ENCODE measurements at places on chromosomes 4 and X.
A peak's percentile ranks its signal among the peaks of the same experiment; 100 is the strongest.

- no peak for DNase-seq
These were observed 99.1 kb upstream of the EDNRA start for GRCh38 chr4:147381749-147382148.

- no peak for DNase-seq
These were observed 23.4 kb downstream of the SUV39H1 start for GRCh38 chrX:48719958-48720357.

- DNase-seq, result no peak
These were observed 19.3 kb downstream of the EPHA5 start for GRCh38 chr4:65651031-65651430.

- DNase-seq, result peak; percentile 71
These were observed 26.5 kb upstream of the XIAP start for GRCh38 chrX:123833387-123833786.

- no peak for DNase-seq
These were observed 31.0 kb upstream of the SOD3 start for GRCh38 chr4:24764345-24764744.

- DNase-seq, result no peak
These were observed 9.3 kb downstream of the NOX1 start for GRCh38 chrX:100864657-100865391.

- DNase-seq, result no peak
These were observed 534.2 kb downstream of the RAB28 start for GRCh38 chr4:12949719-12950490.

DNA sequence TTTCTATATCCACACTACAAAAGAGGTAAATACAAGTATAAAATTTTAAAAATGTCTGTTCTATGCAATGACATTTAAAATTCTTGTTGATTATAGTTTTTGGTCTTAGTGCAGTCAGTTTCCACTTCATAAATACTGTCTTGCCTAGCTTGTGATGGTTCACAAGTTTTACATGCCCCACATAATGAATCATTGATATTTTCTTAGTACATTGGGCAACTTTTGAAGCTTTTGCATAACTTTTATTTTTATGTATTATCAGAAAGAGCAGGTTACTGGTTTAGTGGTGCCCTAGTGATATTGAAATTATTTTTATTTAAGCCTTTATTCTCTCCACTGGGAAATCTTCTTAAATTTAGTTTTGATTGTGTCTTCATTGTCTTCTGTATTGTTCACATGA, 388.0 kb downstream of the CCSER1 start:
- DNase-seq, result no peak

DNA sequence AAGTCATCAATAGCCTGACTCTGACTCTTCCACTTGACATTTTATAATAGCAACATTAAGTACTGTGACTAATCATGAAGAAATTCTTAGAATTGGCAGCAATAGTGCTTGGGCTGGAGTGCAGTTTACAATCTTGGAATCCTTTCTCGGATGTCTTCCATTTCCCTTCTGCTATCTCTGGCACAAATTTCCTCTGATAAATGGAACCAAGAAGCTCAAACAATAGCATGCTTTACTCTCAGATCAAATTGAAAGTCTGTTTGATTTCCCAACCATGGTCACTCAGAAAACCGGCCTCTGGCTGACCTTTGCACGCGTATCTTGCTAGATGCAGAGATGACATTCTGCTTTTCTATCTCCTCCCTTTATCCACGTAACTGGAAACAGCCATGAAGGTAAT, 99.0 kb upstream of the SPANXC start:
- DNase-seq, result no peak

DNA sequence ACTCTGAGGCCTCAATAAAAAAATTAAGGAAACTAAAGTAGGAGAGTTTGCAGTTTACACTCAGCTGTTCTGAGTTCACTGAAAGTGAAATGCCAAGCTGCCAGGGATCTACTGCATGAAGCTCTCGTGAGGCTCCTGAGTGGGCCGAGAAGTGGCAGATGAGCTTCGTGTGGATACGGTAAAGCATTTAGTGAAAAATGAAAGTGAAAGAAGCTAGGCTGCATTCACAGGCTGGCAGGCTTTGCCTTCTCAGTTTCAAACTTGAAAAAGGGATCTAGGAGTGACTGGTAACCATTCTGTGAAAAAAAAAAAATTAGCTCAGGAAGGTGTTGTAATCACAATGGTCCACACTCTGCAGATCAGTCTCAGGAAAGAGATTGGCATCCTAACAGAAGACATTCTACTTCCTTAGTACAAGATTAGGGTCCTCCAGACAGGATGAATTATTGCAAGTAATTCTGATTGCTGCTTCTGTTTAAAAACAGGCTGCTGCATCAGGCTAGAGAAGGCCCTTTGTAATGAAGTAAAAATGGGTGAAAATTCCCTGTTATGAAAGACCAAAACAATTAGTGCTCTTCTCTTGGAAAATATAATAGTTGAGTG, 679.9 kb downstream of the RPA4 start:
- DNase-seq, result peak; percentile 57

DNA sequence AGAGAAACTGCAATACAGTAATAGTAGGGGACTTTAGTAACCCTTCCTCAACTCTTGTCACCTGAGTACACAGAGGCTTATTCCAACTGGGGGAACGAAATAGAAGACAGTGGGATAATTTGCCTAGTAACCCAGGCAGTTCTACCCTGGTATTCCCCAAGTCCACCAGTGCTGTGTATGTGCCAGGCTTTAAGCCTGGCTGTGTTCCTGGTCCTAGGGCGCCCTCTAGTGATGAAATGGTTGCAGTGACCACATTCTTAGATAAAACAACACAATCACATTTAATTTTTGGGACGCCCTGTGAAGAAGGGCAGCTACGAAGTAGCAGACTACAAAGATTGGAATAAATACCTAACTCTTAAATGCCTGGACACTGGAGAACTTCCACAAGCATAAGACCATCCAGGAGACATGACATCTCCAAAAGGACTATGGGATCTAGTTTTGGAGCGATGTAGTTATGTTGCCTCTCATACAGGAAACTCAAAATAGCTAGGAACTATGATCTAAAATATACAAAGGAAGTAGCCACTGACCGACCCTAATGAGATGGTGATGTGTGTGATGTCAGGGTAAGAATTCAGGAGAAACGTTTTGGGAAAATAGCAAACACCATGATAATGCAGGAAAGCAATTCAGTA, 288.5 kb upstream of the ZCCHC13 start:
- DNase-seq, result peak; percentile 65

GRCh38 chr4:109847896-109848442, at the start of gene LRIT3:
TSS of gene LRIT3 (plus strand) at chr4:109848107. CDS start at chr4:109848202, 95 bp downstream.
- DNase-seq, result no peak

DNA sequence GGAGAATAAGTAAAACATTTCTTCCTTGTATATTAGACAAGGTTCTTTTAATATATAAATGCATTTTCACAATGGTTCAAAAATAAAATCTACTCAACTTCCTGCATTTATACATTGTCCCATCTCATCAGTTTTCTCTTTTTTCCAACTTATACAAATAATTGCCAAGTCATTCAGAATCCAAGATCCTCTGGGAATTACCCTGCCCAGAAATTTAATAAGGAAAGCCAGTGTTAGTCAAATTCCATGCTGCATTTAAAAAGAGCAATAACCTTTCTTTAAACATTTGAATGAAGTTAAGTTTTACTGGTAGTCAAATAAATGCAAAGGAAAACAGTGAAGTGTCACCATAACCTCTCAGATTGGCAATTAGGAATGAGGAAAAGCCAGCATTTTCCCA, 357.9 kb downstream of the PPP3CA start:
- DNase-seq, result no peak

- no peak for DNase-seq
These were observed 41.9 kb downstream of the COL4A6 start for GRCh38 chrX:108396188-108396891.

DNA sequence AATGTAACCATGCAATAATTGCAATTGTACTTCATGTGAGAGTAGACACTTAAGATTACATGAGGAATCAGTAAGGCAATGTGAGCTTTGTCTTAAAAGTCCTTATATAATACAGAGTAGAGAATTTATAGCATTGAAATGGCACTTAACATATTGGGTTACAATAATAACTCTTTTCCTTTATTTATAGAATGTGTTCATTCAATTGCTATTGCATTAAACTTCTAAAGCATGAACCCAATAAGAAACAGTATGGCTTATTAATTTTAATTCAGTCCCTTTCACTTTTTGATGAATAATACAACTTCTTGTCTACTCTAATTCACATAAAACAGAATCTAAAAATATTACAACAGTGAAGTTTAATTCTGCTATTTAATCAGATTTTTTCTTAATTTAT, 174.2 kb upstream of the PABPC4L start:
- no peak for DNase-seq

DNA sequence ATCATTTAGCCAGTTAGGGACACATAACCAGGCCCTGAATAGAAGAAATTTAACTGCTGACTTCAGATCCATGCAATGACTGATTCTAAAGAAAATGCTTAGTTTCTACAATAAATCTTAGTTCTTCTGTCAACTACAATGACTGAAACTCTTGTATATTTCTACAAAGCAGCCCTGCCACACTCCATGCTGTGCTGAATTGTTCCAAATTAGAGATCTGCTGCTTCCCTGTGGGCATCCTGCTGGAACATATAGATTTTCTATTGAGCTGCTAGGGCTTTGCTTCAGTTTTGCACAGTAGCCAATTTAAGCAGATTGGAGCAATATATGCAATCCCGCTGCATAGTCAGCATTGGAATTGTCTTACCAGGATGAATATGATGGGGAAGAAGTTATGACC, 312.8 kb upstream of the SMIM31 start:
- DNase-seq, result no peak

DNA sequence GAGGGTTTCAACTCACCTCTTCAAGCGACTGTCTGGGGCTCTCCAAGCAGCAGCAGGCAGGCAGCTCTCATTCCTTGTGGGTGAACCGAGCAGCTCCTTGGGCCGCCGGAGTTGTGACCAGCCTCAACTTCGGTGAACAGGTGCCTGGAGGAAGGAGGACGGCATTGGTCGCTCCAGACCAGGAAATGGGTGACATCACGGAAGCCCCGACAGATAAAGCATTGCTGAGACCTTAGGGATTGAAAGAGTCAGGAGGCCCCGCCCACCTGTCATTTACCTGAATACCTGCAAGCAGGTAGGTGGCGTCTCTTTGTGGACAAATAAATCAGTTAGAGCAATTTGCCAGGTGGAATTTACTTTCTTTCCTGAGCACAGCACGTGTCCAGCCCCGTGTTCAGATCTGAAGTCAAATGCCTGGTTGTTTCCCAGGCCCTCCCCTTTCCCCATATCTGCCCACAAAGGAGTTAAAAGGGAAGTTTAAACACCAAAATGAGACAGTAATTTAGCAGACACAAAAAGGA, at the start of gene LNX1:
TSS of gene LNX1 (minus strand) at position 115 of the 521 bp plus-strand sequence. CDS start 17,484 bp downstream, outside the sequence.
- no peak for DNase-seq

DNA sequence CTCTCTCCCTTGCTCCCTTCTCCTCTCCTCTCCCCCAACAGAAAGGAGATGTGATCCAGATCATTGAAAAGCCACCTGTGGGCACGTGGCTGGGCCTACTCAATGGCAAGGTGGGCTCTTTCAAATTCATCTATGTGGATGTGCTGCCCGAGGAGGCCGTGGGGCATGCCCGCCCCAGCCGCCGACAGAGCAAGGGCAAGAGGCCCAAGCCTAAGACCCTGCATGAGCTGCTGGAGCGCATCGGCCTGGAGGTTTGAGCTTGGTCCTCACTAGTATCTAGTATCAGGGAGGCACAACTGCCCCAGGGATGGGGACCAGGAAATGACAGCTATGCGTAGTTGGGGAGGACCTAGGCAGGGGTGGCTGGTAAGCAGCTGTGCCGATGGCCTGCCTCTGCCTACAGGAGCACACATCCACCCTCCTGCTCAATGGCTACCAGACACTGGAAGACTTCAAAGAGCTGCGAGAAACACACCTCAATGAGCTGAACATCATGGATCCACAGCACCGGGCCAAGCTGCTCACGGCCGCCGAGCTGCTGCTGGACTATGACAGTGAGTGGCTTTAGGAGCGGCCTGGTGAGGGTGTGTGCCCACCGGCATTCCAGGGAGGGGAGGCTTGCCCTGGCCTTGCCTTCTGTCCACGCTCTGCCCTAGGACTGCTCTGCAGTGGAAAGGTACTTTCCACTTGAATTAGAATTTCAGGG, 13.0 kb downstream of the SASH3 start:
- no peak for DNase-seq

- no peak for DNase-seq
These were observed 979.4 kb upstream of the PCDH10 start for GRCh38 chr4:132169660-132170059.

- DNase-seq, result peak; percentile 31
These were observed 81.7 kb downstream of the ZC4H2 start for GRCh38 chrX:64894454-64895038.

DNA sequence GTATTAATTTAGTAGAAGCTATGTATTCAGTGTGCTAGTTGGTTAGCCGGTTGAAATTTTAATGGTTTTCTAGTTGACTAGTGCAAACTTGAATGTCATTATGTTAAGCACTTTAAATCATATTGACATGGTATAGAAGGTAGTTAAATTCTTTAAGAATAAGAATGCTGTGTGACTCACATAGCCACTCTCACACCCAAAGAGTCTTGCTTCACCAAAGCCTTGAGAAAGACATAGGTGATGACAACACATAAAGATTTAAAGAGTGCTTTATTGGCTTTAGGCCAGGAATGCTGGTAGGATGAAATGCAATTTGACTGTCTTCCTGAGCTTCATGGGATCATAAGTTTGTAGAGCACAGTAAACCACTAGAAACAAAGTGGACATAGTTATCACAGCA, 85.3 kb downstream of the DCAF8L2 start:
- no peak for DNase-seq

GRCh38 chrX:124395145-124395880, 49.0 kb downstream of the SH2D1A start:
- DNase-seq, result peak; percentile 20

DNA sequence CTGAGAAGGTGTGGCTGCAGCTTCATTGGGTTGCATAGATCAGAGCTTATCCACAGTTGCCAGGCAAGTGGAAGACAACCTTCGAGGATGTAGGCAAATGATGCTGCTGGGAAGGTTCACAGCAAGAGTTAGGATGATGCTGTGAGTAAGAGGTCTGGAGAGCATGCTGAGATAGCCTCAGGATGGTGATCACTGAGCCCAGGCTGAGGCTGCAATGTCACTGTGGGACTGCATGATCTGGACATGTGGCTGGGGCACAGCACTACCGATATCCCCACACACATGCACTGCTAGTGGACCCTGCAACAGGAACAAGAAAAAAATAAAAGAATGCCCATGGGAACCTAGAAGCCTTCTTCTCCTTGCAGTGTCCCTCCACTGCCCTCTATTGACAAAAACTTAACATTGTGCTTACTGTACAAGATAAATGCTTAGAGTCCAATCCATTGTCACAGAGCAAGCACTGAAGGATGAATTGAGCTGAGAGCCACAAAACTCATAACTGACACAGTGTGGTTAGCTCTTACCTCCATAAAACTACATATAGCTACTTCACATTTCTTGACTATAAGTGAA, 105.6 kb downstream of the CNKSR2 start:
- peak; percentile 47 for DNase-seq

DNA sequence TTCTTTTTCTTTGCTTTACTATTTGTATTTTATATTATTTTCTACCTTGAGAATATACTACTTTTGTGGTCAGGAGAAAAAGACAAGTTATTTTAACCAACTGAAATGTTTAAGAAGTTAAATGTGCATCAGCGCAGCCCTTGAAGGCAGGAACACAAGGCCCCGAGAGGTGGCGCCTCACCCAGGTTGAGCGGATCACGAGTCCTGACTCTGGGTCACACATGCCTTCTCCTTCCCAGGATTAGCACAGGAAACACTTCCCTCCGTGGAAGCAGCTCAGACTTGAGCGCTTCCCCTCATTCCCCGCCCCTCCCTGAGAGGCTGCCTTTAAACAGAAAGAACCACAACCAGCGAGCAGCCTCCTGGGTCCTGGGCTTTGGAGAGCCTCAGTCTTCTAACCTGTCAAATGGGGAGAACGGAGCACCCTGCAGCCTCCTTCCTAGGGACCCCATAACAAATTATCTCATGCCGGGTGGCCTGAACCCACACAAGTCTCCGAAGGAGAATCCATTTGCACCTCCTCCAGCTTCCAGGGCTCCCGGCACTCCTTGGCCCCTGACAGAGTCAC, 217.6 kb downstream of the AFAP1 start:
- DNase-seq, result no peak
